ENCODE measurements at places on chromosomes 16 and 17.

GRCh38 chr17:48181653-48182052, 74.1 kb downstream of the SNX11 start:
- DNase-seq, result no peak

GRCh38 chr17:30148376-30148775, 31.8 kb downstream of the NSRP1 start:
- DNase-seq, result no peak

- DNase-seq, result peak; percentile 47
Measured at GRCh38 chr17:32486701-32487472, at the start of gene CDK5R1. Gene CDK5R1, plus strand, starts transcription at chr17:32486993. Its CDS starts 628 bp downstream, at chr17:32487621.

- DNase-seq, result peak; percentile 48
Measured at GRCh38 chr17:41812381-41813151, at the start of gene FKBP10. Gene FKBP10, plus strand, starts transcription at chr17:41813004. Its CDS starts 31 bp downstream, at chr17:41813035.

DNA sequence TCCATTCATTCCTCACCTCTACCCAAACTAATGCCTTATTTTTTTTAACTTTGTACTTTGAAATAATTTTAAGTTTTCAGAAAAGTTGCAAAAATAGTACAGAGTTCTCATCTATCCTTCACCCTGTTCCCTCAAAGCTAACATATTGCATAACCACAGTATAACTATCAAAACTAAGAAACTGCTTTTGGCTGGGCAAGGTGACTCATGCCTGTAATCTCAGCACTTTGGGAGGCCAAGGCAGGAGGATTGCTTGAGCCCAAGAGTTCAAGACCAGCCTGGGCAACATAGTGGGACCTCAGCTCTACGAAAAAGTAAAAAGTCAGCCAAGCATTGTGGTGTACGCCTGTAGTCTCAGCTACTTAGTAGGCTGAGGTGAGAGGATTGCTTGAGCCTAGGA, 147.7 kb downstream of the SKAP1 start:
- DNase-seq, result no peak

GRCh38 chr17:57256708-57257112, 387 bp downstream of the MSI2 start:
- peak; percentile 62 for DNase-seq

DNA sequence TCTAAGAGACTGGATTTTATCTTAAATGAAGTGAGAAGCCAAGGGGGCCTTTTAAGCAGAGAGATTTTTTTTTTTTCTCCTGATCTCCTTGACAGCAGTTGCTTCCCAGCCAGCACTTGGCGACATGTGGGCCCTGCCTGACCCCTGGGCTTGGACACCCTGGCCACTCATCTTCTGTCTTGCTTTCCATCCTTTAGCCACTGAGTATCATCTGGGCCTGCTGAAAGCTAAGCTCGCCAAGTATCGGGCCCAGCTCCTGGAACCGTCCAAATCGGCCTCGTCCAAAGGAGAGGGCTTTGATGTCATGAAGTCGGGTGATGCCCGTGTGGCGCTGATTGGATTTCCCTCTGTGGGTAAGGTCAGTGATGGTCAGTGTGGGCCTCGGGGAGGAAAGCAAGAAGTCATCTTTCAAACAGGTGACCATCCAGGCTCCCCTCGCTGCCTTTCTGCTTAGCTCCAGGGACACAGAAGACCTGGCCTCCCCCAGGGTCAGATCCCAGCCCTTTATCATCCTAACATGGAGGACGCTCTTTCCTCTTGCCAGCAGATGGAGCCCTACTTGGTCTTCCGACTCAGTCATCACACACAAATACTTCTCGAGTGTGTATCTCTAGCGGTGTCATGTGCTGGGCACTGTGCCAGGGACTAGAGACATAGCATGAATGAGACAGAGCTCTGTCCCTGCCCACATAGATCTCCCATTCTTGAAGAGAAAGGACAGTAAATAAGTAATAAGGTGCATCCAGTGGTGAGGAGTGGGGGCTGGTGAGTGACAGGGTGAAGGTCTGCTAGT, 6.1 kb downstream of the DRG2 start:
- peak; percentile 37 for DNase-seq
